ENCODE measurements at places on chromosomes 11 and 22.

DNA sequence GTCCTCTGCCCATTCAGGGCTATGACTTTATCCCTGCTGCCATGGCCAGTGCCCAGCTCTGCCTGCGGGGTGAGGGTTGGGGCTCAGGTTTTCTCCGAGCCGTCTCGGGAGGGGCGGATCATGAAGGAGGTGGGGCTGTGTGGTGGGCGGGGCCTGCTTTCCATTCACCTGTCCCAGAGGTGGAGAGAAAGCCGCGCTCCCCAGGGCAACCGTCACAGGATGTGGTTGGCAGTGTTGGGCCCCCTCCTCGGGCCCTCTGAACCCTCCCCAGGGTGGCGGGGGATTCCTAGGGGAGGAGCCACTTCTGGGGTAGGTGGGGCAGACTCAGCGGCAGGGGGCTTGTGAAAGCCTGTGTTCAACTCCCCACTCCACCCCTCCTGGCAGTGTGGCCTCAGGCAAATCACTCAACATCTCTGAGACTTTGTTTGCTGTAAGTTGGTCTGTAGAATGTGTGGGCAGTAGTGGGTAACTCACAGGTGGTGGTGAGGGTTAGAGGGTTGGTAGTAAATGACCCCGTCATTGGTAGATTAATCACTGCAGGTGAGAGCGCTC, 50.3 kb downstream of the CD6 start:
- DNase-seq, result no peak

DNA sequence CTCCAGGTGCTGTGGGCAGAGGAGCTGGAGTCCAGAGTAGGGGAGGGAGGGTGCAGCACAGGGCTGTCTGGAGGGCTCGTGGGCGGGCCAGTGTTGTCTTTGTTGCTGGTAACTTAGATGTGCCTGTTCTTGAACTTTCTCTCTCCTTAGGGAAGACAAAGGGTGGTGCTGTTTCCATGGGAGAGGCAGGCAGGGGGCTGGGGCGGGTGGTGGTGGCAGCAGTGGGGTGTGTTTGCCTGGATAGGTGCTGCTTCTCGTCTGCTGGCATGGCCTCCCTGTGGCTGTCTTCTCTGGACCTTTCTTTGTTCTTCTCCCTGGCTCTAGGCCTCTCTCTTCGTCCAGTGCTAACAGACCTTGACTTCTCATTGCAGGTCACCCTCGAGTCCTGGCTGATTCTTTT, 8.5 kb downstream of the SIDT2 start:
- no peak for DNase-seq

DNA sequence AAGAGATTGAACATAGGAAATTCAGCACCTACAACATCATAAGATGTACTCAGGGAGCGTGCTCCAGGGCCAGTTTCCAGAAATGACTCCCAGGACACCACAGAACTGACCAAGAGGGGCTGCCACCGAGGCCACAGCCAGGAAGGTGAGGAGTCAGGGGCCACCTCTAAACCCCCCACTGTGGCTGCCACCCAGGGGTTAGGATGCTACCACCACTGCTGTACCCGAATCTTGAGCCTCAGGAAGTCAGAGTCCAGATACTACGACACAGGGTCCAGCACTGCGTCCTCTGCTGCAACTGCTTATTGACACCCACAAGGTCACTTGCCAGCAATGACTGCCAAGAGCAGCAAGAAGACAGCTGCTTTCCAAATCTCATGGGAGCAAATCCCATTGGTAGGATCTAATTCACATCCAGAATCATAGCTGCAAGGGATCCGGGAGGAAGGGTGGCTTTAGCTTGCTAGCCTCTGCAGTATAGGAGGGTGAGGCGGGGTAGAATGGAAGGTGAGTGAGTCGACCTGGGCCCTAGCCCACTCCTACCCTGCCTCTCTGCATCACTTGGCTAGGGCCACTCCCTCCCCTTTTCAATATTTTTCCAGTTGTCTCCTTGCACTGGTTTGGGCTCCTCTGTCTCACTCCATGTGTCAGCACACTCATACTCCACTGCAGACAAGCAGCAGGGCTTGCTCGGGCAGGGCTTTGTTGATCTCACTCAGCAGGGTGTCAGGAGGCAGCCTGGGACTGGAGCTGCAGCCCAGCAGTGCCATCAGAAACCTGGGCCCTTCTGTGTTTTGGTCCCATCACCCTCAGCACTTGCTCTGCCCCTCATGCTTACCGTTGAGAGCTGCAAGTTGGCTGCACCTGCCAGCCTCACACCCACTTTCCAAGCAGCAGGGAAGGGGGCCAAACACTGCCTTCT, 18.1 kb upstream of the CYTH4 start:
- no peak for DNase-seq

DNA sequence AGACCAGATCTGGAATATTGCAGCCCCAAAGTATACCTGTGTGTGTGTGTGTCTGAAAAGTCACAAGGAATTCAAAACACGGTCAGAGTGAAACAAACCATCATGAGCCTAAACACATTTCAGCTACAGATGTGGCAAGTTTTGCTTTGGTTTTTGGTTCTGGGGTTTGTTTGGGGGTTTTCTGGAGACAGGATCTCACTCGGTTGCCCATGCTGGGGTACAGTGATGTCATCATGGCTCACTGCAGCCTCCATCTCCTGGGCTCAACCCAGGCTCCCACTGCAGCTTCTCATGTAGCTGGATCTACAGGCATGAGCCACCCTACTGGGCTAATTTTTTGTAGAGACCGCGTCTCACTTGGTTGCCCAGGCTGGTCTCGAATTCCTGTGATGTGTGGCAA, 41.4 kb upstream of the PHF21A start:
- DNase-seq, result no peak

- no peak for DNase-seq
These were observed 748.1 kb downstream of the KCNA4 start for GRCh38 chr11:29268733-29269132.

GRCh38 chr11:1150769-1151365, 6.9 kb upstream of the MUC5AC start:
- DNase-seq, result no peak

DNA sequence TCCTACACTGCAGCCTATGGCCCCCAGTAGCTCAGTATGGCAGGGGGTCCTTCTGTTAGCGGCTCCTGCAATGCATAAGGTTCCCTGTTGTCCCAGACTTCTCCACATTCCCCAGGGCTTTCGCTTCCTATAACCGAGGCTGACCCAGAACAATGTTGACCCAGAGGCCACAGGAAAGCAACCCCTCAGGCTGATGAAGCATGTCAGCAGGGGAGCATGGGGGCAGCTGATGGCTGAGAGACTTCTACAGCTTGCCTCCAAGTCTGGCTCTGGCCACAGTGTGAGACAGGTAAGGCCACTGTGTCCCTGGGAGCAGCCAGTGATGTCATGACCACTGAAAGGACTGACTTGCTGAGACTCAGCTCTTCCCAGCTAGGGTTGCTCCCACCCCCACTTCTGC, 12.5 kb upstream of the PPFIBP2 start:
- no peak for DNase-seq

- peak; percentile 20 for DNase-seq
These were observed 213.1 kb downstream of the INSC start for GRCh38 chr11:15327786-15328231.

DNA sequence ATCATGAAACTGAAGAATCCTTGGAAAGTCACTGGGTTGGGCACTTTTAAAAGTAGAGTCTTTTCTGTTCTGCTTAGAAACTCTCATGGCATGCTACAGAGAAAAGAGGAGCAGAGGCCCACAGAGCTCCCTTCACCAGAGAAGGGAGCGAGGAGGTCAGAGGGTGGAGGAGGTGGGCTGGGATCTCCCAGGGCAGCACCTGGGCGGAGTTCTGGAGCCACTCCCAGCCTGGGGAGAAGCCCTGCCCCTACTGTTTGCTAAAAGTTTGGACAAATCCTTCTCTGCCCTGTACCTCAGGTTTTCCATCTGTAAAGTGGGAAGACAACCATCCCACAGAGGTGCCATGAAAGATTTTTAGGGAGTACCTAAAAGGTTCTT, 299.1 kb downstream of the KIRREL3 start:
- no peak for DNase-seq

GRCh38 chr11:65298131-65298535, 16.5 kb upstream of the CDC42EP2 start:
- no peak for DNase-seq

- peak; percentile 22 for DNase-seq
These were observed 855.8 kb upstream of the LRRC4C start for GRCh38 chr11:42315267-42315666.

DNA sequence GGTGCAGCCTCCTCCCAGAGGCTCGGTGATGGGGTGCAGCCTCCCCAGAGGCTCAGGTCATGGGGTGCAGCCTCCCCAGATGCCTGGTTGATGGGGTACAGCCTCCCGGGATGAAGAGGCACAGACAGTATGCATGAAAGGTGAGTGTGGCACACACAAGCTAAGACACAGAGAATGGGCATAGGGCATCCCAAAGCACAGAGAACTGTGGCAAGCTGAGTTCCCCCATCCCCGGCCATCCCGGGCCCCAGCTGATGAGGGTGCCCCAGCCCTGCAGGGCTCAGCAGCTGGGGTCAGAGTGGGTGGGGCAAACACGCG, 4.8 kb upstream of the SYT8 start:
- no peak for DNase-seq

DNA sequence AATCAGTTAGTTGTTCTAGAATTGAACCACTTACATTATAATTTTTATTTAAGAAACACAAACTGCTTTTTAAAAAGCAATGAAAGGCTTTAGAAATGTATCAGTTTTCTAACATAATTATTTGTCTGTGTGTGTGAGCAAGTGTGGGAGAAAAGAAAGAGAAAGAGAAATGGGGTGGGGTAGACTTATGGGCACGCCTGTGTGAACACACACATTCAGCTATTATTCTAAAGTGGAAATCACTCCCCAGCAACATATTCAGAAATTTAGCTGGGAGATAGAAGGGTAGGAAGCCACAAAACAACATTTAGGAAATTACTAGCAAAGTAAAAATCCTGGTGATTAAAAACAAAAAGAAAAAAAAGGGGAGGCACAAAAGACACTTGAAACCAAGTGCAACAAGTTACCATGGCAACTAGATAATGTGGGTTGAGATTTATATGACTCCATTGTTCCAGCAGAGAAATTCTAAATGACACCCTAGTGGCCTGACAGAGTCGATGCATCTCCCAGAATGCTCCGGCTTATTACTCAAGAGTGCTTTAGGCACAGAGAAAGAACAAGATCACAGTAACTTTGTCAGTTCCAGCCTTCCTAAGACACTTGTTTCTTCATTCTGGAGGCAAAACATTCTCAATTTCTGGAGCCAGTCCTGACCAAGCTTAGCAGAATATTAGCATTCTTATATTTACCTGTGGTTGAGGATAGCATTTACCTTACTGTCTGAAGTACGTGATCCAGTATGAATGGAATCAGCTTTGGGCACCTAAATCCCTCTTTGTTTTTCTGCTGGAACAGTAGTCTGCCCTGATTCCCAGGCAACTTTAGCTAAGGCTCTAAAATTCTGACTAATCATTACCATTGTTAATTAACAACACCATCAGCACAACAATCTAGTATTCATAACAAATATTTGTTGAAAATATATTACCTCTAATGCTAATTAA, 444.4 kb downstream of the DLG2 start:
- DNase-seq, result peak; percentile 37

DNA sequence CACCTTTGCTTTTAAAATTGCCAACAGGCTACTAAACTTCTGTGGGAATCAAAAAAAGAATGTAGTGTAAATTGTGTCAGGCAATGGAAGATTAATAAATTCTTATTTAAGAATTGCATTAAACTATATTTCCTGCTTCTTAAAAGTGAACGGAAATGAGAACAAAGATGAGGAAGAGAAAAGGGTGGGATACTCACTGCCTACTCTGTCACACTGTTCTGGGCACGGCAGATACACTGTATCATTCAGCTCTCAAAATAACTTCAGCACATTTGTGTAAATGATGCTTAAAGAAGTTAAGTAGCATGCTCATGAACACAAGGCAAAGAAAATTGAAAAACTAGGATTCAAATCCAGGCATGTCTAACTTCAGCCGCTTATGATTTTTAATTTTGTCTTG, 218.7 kb downstream of the DCDC1 start:
- no peak for DNase-seq

DNA sequence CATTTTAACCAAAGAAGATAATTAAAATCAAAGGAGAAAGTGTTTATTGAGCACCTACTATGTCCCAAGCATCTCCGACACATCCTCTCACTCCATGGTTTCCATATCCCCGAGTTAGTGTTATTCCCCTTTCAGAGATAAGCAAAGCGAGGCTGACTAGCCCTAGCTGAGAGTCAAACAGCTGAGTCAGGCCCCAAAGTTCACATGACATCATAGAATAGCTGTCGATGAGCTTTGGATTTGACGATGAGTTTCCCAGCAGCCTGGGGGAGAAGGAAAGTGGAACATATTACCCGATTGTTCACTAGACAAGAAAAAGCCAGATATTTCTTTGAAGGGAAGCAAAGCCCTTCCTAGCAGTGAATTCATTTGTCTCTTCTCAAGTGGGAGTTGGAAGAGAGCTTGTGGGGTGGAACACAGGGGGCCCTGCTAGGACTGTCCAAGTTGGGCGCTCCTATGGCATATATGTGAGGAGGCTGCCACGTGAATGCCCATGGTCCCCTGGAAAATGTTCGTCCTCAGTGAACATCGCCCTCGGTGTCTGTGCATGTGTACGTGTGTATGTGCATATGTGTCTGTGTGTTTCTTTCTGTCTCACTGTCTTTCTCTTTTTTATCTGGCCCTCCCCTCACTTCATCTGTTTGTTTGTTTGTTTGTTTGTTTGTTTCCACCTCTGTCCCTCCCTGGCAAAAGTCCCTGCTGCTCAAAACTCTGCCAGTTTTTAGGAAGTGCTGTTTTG, 493 bp upstream of the CYTH4 start:
- DNase-seq, result no peak

DNA sequence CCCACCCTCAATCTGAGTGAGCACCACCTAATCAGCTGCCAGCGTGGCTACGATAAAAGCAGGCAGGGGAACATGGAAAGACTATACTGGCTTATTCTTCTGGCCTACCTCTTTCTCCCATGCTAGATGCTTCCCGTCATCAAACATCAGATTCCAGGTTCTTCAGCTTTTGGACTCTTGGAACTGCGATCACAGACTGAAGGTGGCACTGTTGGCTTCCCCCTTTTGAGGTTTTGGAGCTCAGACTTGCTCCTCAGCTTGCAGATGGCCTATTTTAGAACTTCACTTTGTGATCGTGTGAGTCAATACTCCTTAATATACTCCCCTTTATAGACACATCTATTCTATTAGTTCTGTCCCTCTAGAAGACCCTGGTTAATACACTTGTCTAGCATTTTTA, 543.7 kb upstream of the RAG2 start:
- no peak for DNase-seq

GRCh38 chr11:113818426-113818825, 38.8 kb downstream of the CLDN25 start:
- no peak for DNase-seq

DNA sequence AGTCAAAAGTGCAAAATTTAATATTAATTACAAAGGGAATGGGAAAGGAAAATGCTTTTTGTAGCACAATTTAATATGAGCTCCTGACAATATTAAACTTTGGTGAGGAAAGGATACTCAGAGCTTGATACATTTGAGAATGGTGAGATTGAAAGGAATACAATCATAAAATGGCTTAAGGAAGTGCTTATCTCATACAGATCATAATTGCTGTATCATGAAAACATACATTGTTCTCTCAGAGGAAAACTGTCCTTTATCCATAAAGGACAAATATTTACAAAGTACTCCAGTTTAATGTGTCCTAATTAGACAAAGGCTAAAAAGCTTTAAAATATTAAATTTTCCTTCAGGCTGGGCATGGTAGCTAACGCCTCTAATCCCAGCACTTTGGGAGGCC, 260.4 kb downstream of the TMEM135 start:
- no peak for DNase-seq
